T1000 (cell line): ENCODE measurements at places on chromosomes 3 and 15.

DNA sequence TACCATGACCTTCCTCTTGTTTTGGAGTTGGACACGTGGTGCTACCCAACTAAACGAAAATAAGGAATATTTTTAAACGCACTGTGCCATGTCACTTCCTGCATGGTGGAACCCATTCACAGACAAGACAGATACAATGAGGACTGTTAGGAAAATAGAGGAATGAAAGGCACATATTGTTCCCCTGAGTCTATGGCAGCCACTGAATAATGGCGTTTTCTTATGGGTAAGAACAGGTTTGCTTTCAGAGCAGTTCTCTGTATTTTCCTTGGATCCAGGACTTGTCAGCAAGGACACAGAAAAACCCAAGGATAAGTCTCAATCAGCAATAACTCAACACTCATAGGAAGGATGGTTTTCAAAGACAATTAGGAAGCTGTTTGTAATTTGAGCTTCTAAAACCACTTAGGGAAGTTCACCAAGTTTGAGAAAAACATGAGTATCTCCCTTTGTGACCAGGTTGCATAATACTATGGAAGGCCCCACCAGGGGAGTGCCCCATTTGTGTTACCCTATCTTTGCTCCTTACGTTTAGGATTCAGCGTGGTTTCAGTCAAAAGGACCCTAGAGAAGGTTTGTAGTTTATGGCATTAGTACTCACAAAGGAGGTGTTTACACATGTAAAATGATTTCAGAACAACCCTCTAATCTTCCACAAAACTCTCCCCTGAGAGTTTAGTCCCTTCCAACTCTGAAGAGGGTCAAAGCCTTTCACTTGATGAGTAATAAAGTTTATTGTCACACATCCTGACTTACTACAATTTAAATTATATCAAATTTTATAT is 487.2 kb upstream of the ATP11B start:
- no peak for DNase-seq

GRCh38 chr3:48306290-48306689 is 27.2 kb downstream of the SPINK8 start:
- DNase-seq, result no peak

DNA sequence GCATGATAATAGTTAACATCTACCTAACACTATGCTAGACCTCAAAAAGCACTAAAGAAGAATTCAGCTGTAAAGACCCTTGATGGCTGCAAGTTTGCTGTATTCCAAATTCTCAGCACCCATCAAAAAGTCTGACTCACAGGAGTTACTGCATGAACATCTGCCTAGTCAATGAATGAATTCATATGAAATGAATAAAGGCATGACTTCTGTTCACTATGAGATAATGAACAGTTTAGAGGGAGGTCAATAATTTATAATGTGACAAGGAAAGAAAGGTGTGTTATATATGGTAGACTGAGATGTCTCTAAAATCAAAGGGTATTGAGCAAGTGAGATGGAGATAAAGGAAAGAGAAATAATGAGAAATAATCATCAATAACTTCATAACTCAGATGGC is 508.2 kb upstream of the TGFBR2 start:
- DNase-seq, result no peak

- no peak for DNase-seq
Observed at GRCh38 chr3:78979028-78979427, 788.8 kb downstream of the ROBO1 start.

DNA sequence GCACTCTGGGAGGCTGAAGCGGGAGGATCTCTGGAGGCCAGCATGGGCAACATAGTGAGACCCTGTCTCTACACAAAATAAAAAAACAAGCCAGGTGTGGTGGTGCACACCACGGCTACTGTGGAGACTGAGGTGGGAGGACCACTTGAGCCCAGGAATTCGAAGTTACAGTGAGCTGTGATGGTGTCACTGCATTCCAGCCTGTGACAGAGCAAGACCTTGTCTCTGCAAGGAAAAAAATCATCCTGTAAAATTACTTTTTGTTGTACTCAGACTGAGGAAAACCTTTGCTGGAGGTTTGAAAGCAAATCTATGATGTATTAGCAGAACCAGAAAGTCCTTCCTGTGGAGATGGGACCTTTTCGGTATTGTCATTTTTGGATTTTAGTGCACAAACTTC is 63.3 kb downstream of the ATP1B3 start:
- no peak for DNase-seq

DNA sequence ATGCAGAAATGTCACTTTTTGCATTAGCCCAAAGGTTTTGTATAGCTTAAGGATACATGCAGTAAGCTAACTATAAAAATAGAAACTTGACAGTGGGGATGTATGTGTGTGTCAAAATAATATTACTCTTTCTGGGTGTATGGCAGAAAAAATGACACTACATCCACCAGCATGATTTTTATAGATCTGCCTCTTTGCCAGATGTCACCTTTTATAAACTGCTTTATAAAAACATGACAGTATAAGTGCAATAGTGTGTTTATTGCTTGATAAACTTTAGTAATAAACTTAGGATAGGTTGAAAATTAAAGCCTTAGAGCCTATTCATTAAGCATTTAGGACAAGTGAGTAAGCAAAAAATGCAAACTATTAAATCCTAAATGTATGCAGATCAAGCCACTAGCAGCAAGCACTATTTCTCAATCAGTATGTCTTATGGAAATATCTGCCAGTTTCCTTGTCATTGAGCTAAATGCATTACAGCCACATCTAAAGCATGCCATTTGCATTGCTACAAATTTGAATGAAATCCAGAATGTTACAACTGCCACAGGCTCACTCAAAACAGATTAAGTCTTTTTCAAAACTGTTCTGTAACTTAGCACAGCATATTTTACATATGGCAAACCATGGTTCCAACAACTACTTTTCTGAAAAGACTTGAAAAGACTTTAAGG is 935.0 kb downstream of the FHIT start:
- no peak for DNase-seq

DNA sequence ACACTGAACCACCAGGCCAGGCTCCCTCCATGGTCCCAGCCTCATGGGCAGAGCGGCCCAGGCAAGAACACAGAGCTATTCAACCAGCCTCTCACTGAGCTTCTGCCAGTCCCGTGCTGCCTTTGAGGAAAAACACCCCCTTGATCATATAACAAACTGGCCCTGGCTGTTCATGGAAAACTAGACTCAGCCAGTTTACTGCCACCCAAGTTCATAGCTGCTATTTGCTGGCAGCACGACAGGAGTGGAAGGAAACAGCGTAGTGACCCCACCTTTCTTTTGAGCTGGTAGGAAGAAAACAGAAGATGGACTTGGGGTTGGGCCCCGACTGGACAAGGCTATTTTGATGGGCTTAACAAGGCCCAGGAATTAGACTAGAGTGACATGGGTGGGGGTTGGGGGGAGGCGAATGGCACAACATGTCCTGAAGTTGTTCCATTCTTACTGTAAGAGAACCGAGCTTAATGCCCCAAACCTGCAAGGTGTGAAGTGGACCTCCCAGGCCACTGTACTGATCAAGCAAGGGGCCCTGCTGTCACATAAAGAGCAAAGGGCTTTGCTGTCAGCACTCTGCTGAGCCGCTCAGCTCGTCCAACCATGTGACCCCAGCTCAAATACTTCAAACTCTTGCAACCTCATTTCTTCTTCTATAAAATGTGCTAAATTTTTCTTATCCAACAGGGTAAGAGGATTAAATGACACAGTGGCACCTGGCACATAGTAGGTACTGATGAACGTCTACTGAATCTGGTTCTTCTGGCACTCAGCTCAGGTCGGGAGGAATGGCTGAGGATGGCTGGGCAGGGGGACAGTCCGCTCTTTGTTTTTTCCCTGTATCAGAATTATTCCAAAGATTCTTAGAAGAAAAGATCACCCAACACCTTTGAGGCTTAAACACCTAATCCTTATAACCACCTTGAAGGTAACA is 1.6 kb downstream of the FBXL22 start:
- no peak for DNase-seq

DNA sequence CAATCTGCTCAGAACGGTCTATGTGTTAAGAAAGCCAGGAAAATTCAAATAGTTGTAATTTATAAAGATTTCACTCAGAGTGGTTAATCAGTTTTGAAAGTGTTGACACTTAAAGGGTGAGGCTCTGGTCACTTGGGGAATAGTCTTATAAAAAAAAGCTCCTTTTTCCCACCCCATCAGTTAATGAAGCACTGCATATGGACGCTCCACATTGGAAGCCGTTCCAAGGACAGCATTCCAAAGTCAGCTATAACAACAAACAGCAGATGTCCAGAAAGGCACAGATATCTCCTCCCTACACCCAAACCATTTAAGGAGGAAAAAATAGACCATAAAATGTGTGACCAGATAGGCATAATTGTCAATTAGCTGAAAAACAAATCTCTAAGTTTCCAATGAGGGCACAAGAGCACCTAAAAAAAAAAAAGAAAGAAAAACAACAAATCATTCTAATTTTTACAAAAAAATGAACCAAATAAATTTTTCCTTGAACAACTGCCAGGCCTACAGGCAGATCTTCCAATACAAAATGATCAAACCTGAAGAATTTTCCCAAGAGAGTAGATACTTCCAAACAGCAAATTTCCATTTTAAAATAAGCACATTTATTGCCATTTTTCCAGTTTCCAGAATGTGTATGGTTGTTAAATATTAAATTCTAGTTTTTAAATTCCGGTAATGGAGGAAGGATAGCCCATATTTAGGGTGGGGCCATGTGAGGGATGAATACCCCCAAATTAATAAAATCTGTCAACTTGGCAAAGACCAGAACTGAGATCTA is 198.3 kb downstream of the ERC2 start:
- DNase-seq, result no peak

DNA sequence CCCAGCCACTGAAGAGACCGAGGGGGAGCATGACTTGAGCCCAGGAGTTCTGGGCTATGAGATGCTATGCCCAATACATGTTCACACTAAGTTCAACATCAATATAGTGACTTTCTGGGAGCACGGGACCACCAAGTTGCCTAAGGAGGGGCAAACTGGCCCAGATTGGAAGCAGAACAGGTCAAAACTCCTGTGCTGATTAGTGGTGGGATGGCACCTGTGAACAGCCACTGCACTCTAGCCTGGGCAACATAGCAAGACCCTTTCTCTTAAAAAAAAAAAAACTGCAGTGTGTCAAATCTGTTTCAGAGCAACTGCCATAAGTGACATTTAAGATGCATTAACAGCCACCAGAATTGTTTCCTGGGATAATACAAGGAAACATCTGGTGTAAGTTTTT is 9.8 kb downstream of the HES1 start:
- DNase-seq, result no peak

DNA sequence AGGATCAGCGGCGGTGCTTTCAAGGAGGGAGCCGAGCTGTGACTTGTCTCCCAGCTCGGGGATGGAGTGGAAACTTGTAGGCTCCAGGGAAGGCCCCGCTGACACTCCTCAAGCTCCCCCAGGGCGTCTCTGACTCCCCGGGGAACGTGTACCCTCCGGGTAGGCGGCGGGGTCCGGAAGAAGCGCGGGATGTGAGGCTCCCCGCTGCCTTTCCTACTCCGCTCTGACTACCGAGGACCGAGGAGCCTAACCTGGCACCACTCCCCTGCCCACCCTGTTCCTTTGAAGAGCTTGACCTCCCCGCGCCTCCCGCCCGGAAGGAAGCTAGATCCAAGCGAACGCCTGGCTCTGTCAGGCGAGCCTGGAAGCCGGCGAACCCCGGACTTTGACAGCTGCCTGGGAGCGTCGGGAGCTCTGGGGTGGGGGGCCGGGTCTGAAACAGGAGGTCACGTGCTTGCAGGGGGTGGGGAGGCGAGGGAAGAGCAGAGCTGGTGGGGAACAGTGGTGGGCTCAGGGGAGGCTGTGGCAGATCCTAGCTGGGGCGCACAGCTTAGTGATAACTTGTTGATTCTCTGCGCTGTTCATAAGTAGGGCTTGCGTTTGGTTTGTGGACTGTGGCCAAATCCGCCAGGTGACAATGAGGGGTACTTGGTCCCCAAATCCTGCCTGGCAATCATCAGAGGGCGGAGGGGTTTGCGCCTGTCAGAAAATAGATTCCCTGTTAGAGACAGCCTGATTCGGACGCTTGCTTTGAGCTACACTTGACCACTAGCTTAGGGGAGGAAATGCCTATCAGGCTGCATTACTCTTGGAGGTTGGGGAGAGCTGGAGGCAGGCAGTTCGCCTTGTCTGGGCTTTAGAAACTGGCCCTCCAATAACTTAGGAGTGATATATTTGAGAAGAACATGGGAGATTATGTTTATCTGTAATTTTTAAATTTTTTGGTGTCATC is 1.2 kb downstream of the CLSTN2 start:
- DNase-seq, result no peak

DNA sequence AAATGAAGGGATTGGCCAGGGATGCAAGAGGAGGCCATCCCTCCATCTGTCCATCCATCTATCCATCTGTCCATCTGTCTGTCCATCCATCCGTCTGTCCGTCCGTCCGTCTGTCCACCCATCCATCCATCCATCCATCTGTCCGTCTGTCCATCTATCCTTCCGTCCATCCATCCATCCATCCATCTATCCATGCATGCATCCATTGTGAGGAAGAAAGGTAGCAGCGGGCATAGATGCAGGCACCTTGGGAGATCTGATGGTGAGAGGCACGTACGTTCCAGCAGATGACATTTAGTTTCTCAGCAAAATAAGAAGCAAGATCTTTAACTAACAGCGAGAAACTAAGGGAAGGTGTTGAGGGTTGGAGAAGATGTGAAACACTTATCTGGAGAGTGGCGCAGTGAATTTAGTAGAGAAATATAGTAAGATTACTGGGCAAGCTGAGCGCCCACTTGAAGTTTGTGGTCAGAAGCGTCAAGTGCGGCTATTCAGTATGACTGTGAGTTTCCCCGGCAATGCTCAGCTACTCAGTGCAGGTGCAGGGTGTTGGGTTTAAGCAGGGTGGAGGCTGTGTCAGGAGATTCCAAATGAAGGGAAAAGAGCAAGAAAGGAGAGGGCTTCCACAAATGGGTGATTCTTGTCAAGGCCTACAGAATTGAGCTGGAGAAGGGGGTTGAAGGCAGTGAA is 22.4 kb upstream of the SRP14 start:
- no peak for DNase-seq

GRCh38 chr3:26591926-26592325 is 30.6 kb upstream of the LRRC3B start:
- no peak for DNase-seq

GRCh38 chr15:88476635-88477060 is 9.1 kb downstream of the MRPS11 start:
- no peak for DNase-seq

GRCh38 chr3:195030791-195031321 is 240.1 kb downstream of the XXYLT1 start:
- DNase-seq, result peak; percentile 85

DNA sequence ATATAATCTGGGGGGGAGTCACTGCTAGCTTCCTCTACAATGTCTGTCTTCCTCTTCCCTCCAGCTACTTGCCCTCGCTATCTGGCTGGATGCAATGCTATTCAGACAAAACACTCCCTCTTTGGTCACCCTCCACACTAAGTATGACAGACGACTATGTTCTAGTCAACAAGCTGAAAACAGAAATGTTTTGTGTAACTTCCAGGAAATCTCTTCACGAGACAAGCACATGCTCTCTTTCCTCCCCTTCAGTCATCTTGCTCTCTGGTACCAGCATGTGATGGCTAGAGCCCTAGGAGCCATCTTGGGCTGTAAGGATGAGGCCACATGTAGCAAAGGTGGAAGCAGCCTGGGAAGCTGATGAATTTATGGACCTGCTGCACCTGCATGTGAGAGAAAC is 151.3 kb downstream of the ARRDC4 start:
- no peak for DNase-seq

- DNase-seq, result no peak
Observed at GRCh38 chr3:116413319-116413718, 32.0 kb downstream of the LSAMP start.

GRCh38 chr15:75776065-75776423 is 63.4 kb upstream of the CSPG4 start:
- no peak for DNase-seq

GRCh38 chr15:98753726-98754656 is 105.7 kb downstream of the IGF1R start:
- DNase-seq, result no peak
